Stimulated activated CD8-positive, alpha-beta memory T cell treated with anti-CD3 and anti-CD28 coated beads, Interleukin-4, amount 100 ng/mL, for 1 hour (primary cell): ENCODE measurements at places on chromosomes 7 and 10.
A peak's percentile ranks its signal among the peaks of the same experiment; 100 is the strongest.

- no peak for DNase-seq
Observed at GRCh38 chr7:55140221-55140940, 121.6 kb downstream of the EGFR start.

DNA sequence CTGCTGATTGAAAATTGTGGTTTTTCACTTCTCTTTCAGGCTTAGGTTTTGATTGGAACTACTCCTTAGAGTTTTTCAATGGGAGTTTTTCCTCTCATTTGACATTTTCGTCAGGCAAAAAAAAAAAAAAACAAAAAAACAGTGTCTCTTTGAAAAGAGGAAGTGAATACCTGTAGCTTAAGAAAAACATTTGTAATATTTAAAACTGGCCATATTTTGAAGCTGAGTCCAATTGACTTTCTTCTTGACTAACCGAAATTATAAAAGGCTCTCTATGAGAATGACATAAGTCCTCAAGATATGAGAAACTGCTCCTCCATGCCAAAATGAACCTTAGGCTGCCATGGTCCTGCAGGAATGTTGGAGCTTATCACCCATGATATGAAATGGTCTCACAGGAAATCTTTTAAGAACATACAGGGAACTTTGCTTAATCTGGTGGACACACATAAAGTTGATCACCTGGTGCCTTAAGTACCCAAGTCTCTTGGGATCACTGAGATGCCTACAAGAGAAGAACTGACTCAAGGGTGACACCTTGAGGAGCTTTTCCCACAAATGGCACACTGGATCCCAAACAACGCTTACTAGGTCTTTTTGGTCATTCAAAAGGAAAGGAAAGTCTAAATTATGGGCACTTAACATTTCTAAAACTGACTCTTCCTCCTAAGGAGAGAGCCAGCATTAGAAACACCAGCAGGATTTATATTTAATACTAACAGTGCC lies 263.4 kb downstream of the CDC14C start:
- DNase-seq, result no peak

GRCh38 chr10:97771055-97771891 lies 526 bp downstream of the SFRP5 start:
- DNase-seq, result no peak

DNA sequence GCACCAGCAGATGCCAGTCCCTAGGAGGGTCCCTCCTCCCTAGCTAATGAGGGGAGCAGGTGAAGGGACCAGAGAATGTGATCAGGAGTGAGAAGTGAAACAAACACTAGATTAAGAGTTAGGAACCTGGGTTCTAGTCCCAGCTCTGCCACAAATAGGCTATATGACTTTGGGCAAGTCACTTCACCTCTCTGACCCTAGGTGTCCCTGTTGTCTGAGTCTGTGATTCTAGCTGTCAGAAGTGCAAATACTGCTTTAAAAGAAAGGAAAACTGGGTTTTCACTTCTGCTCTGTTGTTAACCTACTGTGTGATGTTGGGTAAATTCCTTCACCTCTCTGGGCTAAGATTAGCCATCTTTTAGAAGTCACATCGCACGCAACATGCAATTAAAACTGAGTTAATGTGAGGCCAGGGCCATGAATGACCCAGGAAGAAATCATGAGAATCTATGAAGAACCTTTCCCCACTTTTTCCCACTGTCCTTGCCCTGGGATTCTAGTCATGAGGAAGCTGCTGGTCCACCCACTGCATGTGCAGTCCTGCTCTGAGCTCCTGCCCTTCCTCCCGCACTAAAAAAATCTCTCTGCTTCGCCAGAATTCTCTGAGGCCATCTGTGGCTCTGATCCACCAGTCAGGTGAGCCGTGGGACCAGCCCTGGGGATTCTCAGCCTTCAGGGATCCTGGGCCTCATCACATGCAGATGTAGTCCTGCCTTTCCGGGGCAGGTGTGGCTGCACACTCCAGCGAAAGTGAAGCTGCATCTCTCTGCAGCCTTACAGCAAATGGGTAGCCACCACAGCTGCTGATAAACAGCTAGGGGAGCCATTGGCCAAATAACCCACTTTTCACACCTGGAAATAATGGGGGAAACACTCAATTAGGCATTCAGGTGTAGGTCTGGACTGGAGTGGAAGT lies 181.7 kb downstream of the PLXNA4 start:
- DNase-seq, result no peak

GRCh38 chr10:53387562-53387961 lies 615.0 kb upstream of the MBL2 start:
- no peak for DNase-seq

- no peak for DNase-seq
Observed at GRCh38 chr7:139246905-139247304, 15.9 kb downstream of the UBN2 start.

- peak; percentile 62 for DNase-seq
Observed at GRCh38 chr7:101169838-101170551, 4.6 kb upstream of the VGF start.

GRCh38 chr7:29194206-29194593 lies 375 bp upstream of the CHN2 start:
- DNase-seq, result no peak

DNA sequence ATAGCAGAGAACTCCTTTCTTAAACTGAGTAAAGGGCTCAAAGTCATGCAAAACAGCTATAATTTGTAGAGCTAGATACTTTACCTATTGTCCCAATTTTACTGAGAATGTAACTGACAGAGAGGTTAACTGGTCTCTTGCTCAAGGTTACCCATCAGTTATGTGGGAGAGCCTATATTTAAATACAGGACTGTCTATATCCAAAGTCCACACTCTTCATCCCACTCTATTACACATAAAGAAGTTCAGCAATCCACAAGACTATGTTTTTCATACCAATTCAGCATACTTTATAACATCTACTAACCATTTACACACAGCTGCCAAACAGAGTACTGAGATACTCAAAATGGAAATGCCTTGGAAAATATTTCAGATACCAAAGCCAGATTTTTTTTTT lies 100.2 kb downstream of the MICU1 start:
- no peak for DNase-seq

DNA sequence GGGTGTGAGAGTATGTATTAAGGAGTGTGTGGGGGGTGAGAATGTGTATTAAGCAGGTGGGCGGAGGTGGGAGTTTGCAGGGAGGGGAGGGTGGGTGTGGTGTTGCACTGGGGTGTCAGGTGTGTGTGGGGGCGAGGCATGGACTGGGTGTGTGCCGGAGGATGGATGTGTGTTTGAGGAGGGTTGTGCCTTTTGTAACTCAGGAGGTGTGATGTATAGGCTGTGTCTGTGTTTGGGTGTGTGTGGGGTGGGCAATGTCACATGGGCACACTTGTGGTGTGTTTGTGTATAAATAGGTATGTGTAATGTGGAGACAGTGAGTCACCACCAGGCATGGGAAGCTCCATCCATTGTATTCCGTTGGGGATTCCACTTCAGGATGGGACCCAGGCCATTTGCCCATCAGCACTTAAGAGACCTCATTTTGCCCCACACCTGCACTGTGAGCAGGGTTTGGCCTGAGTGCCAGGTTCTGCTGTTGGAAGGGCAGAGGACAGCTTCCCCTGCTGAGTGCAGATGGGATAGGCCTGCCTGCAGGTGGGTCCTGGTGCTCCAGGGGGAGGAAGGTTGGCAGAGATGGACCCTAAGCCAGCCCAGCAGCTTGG lies 5.8 kb downstream of the UNC5B start:
- DNase-seq, result no peak

DNA sequence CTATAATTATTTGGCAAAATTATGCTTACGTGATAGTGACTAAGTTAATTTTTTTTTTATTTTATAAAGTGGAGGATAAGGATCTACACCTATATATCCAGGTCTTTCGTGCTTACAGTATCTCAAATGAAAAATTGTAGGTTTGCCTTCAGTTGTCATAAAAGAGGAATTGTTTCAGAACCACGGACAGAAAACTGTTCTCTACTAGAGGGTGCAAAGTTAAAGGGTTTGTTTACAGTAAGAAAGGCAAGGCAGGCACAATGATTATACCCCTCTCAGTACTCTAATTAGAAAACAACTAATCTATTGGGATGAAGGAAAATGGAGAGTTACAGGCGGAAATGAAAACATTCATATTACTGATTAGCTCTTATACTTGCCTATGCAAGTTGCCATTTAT lies 1.5 kb downstream of the PCLO start:
- no peak for DNase-seq

DNA sequence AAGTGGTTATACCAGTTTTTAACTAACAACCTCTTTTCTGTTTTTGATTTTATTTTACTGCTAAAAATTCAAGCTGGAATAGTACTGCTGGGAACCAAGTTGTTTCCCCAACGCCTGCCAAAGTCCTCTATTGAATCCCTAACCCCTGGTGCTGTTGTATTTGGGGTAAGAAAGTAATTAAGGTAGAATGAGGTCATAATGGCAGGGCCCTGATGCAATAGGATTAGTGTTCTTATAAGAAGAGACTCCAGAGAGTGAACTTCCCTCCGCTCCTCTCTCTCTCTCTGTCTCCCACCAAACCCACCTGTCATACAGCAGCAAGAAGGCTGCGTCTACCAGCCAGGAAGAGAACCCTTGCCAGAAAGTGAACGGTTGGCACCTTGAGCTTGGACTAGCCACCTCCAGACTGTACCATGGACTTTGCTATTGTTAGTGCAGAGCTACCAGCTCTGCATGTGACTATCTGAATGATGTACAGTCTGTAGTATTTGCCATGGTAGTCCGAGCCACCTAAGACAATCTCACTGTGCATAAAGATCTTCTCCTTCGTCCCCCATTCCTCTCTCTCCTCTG lies 86.5 kb upstream of the KLF6 start:
- no peak for DNase-seq

- no peak for DNase-seq
Observed at GRCh38 chr10:123512901-123513775, 153.0 kb upstream of the GPR26 start.

- no peak for DNase-seq
Observed at GRCh38 chr10:101182936-101183335, 46.3 kb downstream of the LBX1 start.

GRCh38 chr7:73988197-73988596 lies 39.8 kb upstream of the ELN start:
- DNase-seq, result no peak

- no peak for DNase-seq
Observed at GRCh38 chr7:48718731-48719378, 205.5 kb upstream of the CDC14C start.

- DNase-seq, result no peak
Observed at GRCh38 chr7:97155897-97156418, 38.5 kb downstream of the SDHAF3 start.

GRCh38 chr7:106205621-106206222 lies 79.1 kb downstream of the NAMPT start:
- DNase-seq, result no peak
